BJ (cell line): ENCODE measurements at places on chromosomes 2 and 18.

DNA sequence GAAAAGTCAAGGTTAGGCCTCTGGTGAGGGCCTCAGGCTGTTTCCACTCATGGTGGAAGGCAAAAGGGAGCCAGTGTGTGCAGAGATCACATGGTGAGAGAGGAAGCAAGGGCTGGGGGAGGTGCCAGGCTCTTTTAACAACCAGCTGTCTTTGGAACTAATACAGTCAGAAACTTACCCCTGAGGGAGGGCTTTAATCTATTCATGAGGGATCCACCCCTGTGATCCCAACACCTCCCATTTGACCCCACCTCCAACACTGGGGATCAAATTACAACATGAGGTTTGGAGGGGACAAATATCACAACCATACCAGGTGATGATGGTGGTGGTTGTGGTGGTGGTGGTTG is 10.9 kb downstream of the POLI start:
- DNase-seq: no peak

DNA sequence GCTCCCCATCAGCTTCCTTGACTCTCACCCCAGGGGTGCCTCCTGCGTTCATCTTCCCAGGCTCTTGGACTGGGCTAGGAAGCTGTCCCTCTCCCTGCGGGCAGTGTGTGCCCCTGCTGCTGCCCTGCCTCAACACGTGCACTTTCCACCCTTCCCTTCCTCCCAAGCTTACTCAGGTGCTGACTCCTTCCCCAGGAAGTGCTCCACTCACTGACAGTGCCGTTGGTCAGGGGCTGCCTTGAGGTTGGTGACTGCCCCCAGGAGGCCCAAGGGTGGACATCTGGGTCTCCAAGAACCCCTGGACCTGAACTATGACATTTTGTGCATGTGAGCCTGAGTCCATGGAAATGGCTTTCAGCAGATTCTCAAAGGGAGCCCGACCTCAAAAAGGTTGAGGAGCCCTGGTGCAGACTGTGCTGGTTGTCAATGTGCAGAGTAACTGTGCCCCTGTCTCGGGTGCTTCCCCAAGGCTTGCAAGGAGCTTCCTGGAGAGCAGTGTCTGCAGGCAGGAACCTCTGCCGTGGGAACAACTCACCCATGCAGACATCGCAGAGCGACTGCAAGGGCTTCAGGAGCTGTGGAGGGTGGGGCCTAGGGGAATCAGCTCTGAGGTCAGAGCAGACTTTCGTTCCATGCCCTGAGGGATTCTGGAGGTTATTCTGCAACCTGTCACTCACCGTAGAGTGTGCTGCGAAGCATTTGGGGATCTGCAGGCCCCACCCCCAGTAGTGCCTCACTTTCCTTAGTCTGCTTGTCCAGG is 116.5 kb upstream of the MCFD2 start:
- no peak for DNase-seq

- DNase-seq: no peak
These were observed 10.8 kb upstream of the NEDD4L start for GRCh38 chr18:58033216-58033615.

- no peak for DNase-seq
These were observed 704.0 kb downstream of the RNF144A start for GRCh38 chr2:7621018-7621814.

DNA sequence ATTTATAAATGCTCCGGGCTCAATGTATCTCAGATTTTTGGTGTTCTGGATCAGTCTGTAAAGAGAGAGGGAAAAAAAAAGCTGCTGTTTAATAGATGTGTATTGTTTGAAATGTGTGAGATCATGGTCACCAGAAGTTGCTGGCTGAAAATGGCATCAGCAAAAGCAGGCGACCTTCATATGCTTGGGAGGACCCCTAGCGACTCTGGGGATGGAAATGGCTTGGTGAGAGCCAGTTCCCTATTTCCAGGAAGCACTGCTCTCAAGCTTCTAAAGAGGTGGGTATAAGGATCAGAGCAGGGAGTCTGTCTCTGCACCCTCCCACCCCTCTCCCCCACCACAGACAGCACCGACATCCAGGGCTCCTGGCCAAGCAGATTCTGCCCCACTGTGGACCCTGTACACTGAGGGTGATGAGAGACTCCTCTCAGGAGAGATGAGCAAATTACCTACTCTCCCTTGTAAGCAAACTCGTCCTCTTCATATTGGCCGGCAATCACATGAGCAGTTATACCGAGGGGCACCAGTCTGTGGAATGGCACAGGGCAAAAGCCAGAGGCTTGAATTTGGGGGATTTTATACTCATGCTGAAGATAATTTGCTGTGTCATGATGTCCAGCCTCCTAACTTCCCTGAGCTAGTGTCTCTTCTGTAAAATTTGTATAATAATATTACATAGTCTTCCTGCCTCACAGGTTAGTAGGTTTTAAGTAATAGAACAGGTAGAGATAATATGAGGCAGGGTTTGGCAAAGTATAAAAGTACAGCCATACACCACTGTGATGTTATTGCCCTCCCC is 29.6 kb downstream of the LHCGR start:
- no peak for DNase-seq
